Mesendoderm (in vitro differentiated cells): ENCODE measurements at places on chromosomes 1 and 21.

GRCh38 chr1:244614113-244614836 lies 38.7 kb upstream of the DESI2 start:
- no peaks in the 10 kb centered on the region for H3K4me1 ChIP-seq
- no peaks in the 10 kb centered on the region for H3K27me3 ChIP-seq
- no peak overlapping the region for H3K4me3 ChIP-seq
- DNase-seq = no peak

DNA sequence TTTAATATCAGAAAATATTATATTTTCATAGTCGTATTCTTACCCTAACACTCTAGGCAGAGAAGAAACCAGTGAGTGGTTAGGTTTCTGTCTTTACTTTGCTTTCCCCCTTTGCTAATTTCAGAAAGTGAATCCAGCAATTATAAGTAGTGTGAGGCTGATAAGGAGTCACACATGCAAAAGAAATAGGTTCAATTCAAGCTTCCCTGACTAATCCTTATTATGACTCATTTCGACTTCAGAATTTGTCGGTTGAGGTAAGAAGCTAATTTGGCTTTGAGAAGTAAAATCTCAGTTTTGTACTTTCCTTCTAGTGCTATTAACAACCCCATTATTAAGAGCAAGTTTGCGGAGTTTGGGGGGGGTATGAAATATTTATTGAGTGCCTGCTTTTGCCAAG lies 22.4 kb downstream of the ESRRG start:
- peak; percentile 22 for DNase-seq
- no peaks in the 10 kb centered on the region for H3K27me3 ChIP-seq
- no peak overlapping the region for H3K4me3 ChIP-seq
- H3K27ac ChIP-seq = no peak overlapping the region

DNA sequence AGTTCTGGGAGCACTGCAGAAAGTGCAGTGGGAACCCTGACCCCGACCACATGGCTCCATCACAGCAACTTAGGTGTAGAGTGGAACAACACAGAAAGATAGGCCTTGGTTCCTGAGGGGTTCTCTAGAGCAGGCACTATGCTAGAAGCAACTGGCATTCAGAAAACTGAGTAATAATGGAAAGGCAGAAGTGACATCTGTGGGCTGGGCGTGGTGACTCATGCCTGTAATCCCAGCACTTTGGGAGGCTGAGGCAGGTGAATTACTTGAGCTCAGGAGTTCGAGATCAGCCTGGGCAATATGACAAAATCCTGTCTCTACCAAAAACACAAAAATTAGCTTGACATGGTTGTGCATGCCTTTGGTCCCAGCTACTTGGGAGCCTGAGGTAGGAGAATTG lies 5.3 kb downstream of the MRPS15 start:
- peaks cover 34% of the 10 kb centered on the region for H3K36me3 ChIP-seq
- H3K27ac ChIP-seq = no peak overlapping the region
- no peaks in the 10 kb centered on the region for H3K27me3 ChIP-seq
- H3K4me3 ChIP-seq = no peak overlapping the region
- DNase-seq = no peak
- H3K4me1 ChIP-seq = no peaks in the 10 kb centered on the region

DNA sequence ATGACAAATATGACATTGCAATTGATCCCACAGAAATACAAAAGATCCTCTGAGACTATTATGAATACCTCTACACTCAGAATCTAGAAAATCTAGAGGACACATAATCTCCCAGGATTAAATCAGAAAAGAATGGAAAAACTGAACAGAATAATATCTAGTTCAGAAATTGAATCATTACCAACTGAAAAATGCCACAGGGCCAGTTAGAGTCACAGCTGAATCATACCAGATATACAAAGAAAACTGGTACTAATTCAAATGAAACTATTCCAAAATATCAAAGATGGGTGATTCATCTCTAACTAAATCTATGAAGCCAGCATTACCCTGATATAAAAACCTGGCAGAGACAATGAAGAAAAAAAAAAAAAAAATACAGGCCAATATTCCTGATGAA lies 149.3 kb downstream of the BRINP3 start:
- DNase-seq = no peak
- H3K4me3 ChIP-seq = no peak overlapping the region
- no peaks in the 10 kb centered on the region for H3K27me3 ChIP-seq
- H3K36me3 ChIP-seq = no peaks in the 10 kb centered on the region
- H3K4me1 ChIP-seq = no peaks in the 10 kb centered on the region

GRCh38 chr1:115156826-115157468 lies 67.6 kb upstream of the TSPAN2 start:
- H3K27me3 ChIP-seq = no peaks in the 10 kb centered on the region
- H3K4me1 ChIP-seq = no peaks in the 10 kb centered on the region
- H3K4me3 ChIP-seq = no peak overlapping the region
- DNase-seq = no peak
- H3K36me3 ChIP-seq = no peaks in the 10 kb centered on the region

- H3K27ac ChIP-seq = no peak overlapping the region
- no peaks in the 10 kb centered on the region for H3K27me3 ChIP-seq
- no peaks in the 10 kb centered on the region for H3K36me3 ChIP-seq
- no peaks in the 10 kb centered on the region for H3K4me1 ChIP-seq
- no peak for DNase-seq
Measured at GRCh38 chr1:170866646-170867045, 68.7 kb upstream of the MROH9 start.

GRCh38 chr1:231337043-231337471 lies 595 bp downstream of the EXOC8 start:
- no peaks in the 10 kb centered on the region for H3K27me3 ChIP-seq
- H3K36me3 ChIP-seq = no peaks in the 10 kb centered on the region
- no peak overlapping the region for H3K27ac ChIP-seq
- peaks cover 13% of the 10 kb centered on the region for H3K4me1 ChIP-seq

GRCh38 chr21:34690793-34691175 lies 22.0 kb downstream of the CLIC6 start:
- H3K4me3 ChIP-seq = no peak overlapping the region
- no peaks in the 10 kb centered on the region for H3K27me3 ChIP-seq
- H3K36me3 ChIP-seq = no peaks in the 10 kb centered on the region
- H3K4me1 ChIP-seq = no peaks in the 10 kb centered on the region
- DNase-seq = no peak

- no peak overlapping the region for H3K27ac ChIP-seq
- no peak overlapping the region for H3K4me3 ChIP-seq
- H3K4me1 ChIP-seq = no peaks in the 10 kb centered on the region
- no peak for DNase-seq
- no peaks in the 10 kb centered on the region for H3K27me3 ChIP-seq
Measured at GRCh38 chr1:185016880-185017279, 28.5 kb upstream of the RNF2 start.

GRCh38 chr1:31222176-31222575 lies 17.5 kb downstream of the NKAIN1 start:
- H3K27me3 ChIP-seq = no peaks in the 10 kb centered on the region
- no peaks in the 10 kb centered on the region for H3K4me1 ChIP-seq

- H3K4me1 ChIP-seq = no peaks in the 10 kb centered on the region
- DNase-seq = peak; percentile 70
- H3K4me3 ChIP-seq = peak overlapping the region; percentile 38
- H3K27me3 ChIP-seq = no peaks in the 10 kb centered on the region
Measured at GRCh38 chr1:111754984-111755330, 744 bp upstream of the DDX20 start.

GRCh38 chr1:66549017-66549416 lies 15.1 kb downstream of the SGIP1 start:
- H3K27me3 ChIP-seq = no peaks in the 10 kb centered on the region
- no peak for DNase-seq
- H3K27ac ChIP-seq = no peak overlapping the region
- H3K4me3 ChIP-seq = no peak overlapping the region

DNA sequence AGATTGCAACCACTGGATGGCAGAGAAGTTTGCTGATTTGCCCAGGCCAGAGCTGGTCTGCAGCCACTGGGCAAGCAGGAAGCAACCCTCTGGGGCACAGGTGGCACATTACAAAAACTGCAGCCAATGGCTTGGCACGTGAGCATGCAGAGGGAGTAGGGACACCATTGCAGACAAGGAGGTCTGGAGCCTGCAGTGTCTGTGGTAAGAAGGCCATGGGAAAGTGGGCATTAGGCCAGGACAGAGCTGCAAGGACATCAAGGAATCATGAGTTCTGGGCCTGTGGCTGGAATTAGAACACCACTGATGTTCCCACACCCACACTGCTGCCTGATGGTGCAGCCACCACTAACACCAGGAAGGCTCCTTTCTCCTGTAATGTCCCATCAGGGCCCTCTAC lies 113.0 kb downstream of the TSEN15 start:
- peaks cover 2% of the 10 kb centered on the region for H3K4me1 ChIP-seq
- DNase-seq = no peak
- H3K27ac ChIP-seq = no peak overlapping the region

- H3K4me3 ChIP-seq = no peak overlapping the region
- H3K27ac ChIP-seq = no peak overlapping the region
- H3K27me3 ChIP-seq = no peaks in the 10 kb centered on the region
- no peaks in the 10 kb centered on the region for H3K36me3 ChIP-seq
- DNase-seq = no peak
Measured at GRCh38 chr1:68542586-68542985, 45.7 kb upstream of the DEPDC1 start.

- H3K27ac ChIP-seq = peak overlapping the region; percentile 51
- H3K4me1 ChIP-seq = peaks cover 12% of the 10 kb centered on the region
Measured at GRCh38 chr21:42079939-42080787, 9.0 kb downstream of the UMODL1 start.

- no peak overlapping the region for H3K4me3 ChIP-seq
- H3K4me1 ChIP-seq = no peaks in the 10 kb centered on the region
- peaks cover 12% of the 10 kb centered on the region for H3K27me3 ChIP-seq
- no peaks in the 10 kb centered on the region for H3K36me3 ChIP-seq
- peak; percentile 62 for DNase-seq
Measured at GRCh38 chr1:40782371-40782956, 1.1 kb upstream of the KCNQ4 start.

DNA sequence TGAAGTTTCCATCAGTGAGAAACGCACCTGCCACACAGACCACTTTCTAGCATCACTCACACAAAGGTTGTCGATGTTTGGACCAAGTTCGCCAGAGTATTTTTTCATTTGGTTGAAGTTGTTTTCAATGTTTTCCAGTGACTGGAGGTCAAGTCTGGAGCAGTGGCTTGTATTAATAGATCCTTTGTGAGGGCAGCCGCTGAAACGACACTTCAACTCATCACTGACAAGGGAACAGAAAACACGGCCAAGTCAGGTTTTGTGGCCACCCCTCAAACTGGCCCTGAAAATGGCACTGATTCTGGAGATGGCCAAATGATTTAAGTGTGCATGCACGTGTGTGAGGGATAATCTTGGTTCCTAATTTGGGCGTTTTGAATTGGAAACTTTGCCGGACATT lies 675.6 kb downstream of the SMYD3 start:
- H3K27ac ChIP-seq = no peak overlapping the region
- no peak overlapping the region for H3K4me3 ChIP-seq
- H3K27me3 ChIP-seq = no peaks in the 10 kb centered on the region
- H3K36me3 ChIP-seq = no peaks in the 10 kb centered on the region
- DNase-seq = no peak
